ENCODE measurements at places on chromosomes 2 and 18.
A peak's percentile ranks its signal among the peaks of the same experiment; 100 is the strongest.

GRCh38 chr2:3631851-3632659 is 25.9 kb upstream of the ALLC start:
- no peak for DNase-seq

- no peak for DNase-seq
Observed at GRCh38 chr2:7424481-7424880, 507.3 kb downstream of the RNF144A start.

DNA sequence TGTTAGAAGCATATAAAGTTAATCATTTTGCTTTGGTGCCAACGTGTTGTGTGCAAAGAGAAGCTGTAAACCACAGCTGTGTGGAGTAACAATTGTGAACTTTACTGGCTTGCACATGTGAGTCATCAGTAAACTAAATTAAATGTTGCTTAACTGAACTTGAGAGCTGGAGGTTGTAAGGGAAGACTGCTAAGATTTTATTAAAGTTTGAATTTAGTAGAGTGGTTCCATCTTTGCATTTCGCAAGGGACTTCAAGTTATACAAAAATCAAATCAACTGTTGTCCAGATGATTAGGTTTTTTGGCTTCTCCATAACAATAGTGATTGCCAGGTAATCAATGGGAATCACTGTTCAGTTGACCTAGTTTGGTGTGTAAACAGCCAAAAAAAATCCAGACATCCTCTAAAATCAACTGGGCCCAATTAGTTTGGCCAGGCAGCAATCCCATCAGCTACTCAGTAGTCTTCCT is 247.4 kb downstream of the MYO3B start:
- DNase-seq = no peak

DNA sequence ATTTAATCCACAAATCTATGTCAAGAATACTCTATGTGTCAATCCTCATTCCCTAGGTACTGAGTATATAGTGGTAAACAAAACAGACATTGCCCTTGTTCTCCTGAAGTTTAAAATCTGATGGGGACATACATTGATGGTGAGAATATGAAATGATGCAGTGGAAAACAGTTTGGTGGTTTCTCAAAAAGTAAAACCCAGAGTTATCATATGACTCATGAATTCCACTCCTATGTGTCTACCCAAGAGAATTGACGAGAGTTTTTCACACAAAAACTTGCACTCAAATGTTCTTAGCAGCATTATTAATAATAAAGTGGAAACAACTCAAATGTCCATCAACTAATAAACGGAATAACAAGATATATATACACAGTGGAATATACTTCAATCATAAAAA is 586.7 kb downstream of the CCDC85A start:
- DNase-seq = no peak

GRCh38 chr2:44730593-44730992 is 210.9 kb upstream of the SIX3 start:
- DNase-seq = no peak

DNA sequence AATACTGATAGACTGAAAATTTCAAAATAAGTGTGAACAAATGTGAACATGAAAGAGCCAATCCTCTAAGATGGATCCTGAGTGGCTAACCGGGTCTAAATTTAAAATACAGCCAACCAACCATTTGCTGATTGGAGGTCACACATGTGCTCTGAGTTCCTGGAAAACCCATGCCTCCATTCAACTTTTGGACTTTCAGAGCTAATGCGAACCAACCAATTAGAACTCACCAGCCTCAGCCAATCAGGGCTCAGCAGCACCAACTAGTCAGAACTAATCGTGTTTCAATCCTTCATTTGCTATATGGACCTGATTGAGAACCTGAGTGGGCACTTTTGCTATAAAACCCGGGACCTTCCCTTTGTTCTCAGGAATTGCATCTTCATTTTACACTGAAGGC is 111.5 kb downstream of the MEP1B start:
- DNase-seq = no peak

DNA sequence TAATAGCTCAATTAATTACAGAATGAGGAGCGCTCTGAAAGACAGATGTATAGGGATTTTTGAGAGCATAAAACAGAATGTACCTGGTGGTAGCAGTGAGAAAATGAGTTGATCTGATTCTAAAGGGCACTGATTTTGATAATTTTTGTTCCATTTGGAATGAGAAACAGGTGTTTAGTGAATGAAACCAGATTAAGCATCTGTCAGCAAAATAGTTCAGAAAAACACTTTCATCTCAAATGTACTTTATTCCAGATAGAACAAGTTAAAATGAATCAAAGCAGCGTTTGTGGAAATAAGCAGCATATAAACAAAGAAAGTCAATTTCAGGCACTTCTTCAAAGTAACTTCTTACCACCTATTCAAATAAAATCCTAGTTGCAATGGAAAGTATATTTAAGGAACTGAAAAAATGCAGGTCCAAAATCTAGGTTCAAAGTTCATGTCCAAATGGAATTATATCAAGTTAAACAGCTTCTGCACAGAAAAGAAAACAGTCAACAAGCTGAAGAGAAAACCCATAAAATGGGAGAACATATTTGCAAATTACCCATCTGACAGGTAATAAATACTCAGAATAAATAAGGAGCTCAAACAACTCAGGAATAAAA is 11.9 kb upstream of the REG3A start:
- DNase-seq = no peak

DNA sequence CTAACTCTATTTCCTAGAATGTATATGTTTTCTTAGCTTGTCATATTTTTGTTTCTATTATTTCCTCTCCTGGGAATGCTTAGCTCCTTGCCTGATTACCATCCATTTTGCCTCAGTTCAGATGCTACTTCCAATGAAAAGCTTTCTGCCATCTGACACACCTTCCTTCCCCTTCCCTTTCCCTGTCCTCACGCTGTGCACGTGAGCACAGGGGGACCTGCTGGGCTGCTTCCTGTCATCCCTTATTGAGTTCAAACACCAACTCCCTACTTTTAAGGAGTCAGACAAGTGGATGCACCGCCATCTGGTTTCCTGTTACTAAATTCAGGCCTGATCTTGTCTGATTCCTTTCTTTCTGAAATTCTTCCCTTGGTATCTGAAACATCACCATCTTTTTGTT is 2.4 kb upstream of the INO80C start:
- DNase-seq = no peak

GRCh38 chr2:134782792-134783191 is 55.6 kb upstream of the ACMSD start:
- no peak for DNase-seq

GRCh38 chr2:235447210-235447609 is 46.6 kb upstream of the AGAP1 start:
- no peak for DNase-seq

- DNase-seq = no peak
Observed at GRCh38 chr2:3494984-3495666, 24.2 kb downstream of the ADI1 start.

DNA sequence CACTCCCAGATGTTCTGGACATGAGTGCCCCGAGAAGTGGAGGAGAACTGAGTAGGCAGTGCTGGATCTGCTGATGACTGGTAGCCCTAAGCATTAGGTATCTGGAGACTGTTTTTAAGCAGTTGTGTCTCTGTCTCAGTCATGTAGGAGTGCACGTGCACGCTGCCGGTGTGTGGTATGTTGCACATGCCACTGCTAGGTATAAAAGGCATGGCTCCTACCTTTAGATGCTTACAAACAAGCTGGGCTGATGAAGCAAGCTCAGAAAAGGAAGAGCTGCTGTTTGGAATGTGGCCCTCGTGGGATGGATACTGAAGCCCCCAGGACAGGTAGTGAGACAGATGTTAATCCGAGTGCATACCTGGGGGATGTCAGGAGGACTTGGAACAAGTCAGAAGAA is 49.1 kb downstream of the HK2 start:
- no peak for DNase-seq

GRCh38 chr2:158488442-158489216 is 31.9 kb downstream of the PKP4 start:
- DNase-seq = no peak

- DNase-seq = no peak
Observed at GRCh38 chr2:131431336-131431735, 44.6 kb upstream of the TUBA3D start.

DNA sequence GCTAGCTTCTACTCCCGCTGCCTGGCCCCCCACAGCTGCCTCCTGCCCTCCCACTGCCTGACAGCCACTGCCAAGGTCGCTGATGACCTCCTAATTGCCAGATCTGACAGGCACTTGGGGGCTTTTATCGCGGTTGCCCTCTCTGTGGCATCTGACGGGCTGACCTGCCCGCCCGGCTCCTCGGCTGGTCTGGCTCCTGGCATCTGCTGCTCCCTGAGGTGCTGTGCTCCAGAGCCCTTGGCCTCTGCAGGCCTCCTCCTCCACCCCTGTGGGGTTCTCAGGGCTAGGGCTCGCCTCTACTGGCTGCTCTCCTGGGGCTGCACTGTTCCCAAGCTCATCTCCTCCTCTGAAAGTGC is 43.1 kb downstream of the INHBB start:
- no peak for DNase-seq

DNA sequence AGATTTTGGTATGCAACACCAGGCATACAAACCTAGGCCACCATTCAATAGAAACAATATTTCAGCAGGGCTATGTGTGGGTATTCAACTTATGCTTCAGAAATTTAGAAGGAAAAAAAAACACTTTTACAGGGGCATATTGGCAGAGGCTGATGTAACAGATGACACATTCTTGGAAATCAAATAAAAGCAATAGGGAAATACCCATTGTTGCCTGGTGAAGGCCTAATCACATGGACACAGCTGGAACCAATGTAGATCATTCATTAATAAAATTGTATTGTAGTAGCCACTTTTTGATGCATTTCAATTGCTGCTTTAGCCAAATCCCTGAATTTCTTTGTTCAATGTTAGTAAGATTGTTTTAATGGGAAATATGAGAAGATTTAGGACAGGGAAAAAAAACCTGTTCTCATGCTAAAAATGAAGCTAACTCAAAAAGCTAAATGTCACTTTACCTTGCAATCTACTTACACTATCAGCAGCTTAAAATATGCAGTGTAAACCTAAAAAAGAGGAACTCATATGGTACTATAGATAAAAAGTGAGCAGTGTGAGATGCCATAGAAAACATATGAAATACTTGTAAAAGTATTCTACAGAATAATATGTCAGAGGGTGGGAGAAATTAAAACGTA is 289.4 kb downstream of the ZEB2 start:
- no peak for DNase-seq

DNA sequence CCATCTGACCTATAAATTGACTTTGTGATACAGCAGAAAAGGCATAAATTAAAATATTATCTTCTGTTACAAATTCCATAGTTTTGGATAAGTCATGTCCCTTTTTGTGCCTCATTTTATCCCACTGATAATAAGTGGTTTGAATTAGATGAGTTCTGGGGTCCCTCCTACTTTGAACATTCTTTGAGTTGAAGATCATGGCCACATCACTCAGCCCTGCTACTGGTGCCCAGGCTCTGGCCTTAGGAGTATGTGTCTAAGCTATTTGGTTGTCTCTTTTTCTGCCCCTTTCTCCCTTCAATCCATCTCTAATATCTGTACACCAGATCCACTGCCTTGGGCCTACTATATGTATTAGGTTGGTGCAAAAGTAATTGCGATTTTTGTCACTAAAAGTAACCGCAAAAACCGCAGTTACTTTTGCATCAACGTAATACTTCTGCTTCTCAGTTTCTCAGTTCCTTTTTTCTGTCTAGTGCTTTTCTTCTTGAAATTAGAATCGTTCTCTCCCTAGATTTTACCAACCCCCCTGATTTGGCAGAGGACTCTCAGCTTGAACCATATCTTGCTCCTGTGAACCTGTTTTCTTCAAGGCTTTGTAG is 362.5 kb upstream of the TNP1 start:
- peak; percentile 44 for DNase-seq

- no peak for DNase-seq
Observed at GRCh38 chr2:132438691-132439090, 22.1 kb downstream of the GPR39 start.

- DNase-seq = no peak
Observed at GRCh38 chr18:32308493-32309120, 118.8 kb downstream of the MEP1B start.

- no peak for DNase-seq
Observed at GRCh38 chr2:54902763-54903162, 147.5 kb downstream of the RTN4 start.

DNA sequence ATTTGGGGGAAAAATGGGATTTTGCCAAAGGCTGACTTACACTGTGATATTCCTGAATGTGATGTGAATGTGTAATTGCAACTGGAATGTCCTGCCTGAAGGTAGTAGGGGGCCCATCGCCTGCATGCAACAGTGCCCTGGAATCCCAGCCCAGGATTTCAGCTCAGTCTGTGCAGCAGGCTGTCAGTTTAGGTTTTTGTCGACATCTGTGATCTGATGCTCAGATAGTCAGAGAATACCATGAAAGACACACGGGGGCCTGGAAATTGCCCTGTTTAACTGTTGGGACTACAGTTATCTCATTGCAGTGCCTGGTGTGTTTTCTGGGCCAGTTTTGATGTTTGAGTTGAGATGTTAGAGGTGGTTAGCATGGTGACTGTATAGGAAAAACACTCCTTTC is 84.5 kb upstream of the HK2 start:
- no peak for DNase-seq

GRCh38 chr2:210577263-210578071 is 21.1 kb downstream of the CPS1 start:
- DNase-seq = peak; percentile 41

- DNase-seq = no peak
Observed at GRCh38 chr18:49340446-49340845, 120.0 kb downstream of the DYM start.

GRCh38 chr2:46796031-46796430 is 119.6 kb downstream of the MCFD2 start:
- DNase-seq = no peak

- no peak for DNase-seq
Observed at GRCh38 chr2:238850091-238850490, 2.2 kb downstream of the TWIST2 start.

- DNase-seq = no peak
Observed at GRCh38 chr2:227415538-227416424, 28.0 kb upstream of the SCYGR1 start.

- no peak for DNase-seq
Observed at GRCh38 chr2:111986116-111986900, 68.8 kb upstream of the TMEM87B start.

DNA sequence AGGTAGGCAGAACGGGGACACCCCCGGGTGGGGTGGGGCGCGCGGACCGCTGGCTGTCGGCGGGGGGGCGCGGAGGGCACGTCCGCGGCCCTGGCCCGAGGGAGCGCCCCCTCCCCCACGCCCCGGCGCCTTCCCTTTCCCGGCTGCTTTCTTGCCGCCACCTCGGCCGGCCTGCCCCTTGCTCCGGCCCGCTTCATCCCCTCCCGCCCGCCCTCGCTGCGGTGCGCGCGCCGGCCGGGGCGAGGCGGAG is 443 bp downstream of the VAPA start:
- no peak for DNase-seq

GRCh38 chr2:75605770-75606529 is 40.6 kb upstream of the MRPL19 start:
- DNase-seq = no peak

DNA sequence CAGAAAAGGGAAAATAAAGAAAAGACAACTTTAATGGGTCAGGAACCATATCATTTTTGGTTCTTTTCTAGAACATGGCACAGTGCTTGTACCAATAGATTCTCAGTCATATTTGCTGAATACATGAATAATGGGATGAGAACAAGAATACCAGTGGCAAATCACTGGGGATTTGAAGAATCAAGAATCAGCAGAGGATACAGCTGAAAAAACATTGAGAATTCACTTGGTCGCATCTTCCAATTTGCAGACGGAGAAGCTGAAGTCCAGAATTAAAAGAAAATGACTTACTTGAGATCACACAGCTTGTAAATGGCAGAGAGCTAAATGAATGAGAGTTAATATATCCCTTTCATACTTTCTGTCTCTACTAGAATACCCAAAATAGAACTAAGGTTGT is 362.2 kb downstream of the RAD51AP2 start:
- no peak for DNase-seq

- no peak for DNase-seq
Observed at GRCh38 chr2:54619660-54620231, 103.7 kb upstream of the EML6 start.

Measured in Jurkat, Clone E6-1 (cell line).